ENCODE measurements at places on chromosomes 2 and 18. TPM values are rescaled to one million over a fixed set of nuclear protein-coding genes. Genes with fewer than 3 reads are reported as not detected.

- DNase-seq, result no peak
These were observed 13.1 kb downstream of the PIEZO2 start for GRCh38 chr18:11136241-11136640.

GRCh38 chr2:16153754-16154035 is 213.3 kb downstream of the MYCN start:
- no peak for DNase-seq

DNA sequence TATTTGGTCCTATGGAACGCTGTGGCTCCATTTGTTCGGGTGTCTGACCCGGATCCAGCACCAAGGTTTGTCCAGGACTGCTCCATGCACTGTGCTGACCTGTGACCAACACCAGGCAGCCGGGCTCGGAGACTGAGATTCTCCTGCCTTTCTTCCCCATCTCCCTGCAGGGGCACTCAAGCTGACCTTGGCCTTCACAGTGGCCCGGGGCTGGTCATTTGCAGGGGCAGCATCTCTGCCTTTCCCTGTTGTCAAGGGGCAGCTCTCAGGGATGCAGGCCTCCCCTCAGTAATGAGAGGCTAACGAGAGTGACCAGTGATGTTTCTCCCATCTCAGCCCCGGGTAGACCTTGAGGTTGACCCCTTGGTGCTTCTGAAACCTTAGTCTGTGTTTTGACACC is 27.5 kb downstream of the MOCOS start:
- no peak for DNase-seq

- no peak for DNase-seq
These were observed 123.2 kb downstream of the KCTD1 start for GRCh38 chr18:26425148-26425531.

DNA sequence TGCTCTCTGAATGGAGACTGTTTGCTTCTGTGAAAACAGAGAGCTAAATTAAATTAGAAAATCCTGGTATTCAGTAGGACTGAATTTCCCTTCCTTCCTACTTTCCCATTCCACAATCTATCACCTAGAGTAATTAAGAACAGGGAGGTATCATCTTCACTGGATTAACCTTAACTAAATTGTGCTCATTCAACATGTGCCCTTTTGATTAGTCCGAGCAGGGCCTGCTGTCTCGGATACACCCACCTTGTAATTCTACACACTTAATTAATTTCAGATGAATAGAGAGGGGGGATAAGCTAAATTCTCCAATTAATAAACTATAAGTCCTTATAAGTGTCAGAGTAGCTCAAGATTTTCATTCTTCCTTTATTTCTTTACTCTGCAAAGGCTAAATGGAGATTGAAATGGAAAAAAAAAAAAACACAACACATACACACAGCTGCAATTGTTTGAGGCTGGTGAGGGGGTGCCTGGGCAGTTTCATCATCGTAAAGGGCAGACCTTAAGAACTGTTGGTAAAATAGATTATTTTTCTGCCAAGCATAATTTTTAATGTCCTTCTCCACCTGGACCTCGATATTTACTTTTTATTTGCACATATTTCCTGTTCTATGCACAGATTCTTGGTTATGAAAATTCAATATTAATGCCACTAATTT is 157.1 kb upstream of the SIX2 start:
- no peak for DNase-seq

DNA sequence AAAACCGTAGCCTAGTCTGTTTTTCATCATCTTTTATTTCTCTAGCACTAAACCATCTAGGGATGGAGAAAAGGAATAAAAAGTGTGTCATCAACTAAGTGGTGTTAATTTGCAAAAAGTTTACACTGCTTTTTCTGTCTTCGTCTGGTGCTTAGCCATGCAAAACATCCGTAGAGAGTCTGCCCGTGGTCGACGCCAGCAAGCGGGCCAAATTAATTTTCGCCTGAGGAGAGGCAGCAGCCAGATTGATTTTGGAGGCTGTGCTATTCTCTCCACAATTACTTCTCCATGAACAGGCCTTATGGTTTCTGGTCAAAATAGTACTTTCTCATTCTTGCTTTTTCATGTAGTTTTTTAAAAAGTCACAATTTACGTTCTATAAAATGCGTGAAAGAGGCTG is 46.3 kb downstream of the TNFRSF11A start:
- no peak for DNase-seq

DNA sequence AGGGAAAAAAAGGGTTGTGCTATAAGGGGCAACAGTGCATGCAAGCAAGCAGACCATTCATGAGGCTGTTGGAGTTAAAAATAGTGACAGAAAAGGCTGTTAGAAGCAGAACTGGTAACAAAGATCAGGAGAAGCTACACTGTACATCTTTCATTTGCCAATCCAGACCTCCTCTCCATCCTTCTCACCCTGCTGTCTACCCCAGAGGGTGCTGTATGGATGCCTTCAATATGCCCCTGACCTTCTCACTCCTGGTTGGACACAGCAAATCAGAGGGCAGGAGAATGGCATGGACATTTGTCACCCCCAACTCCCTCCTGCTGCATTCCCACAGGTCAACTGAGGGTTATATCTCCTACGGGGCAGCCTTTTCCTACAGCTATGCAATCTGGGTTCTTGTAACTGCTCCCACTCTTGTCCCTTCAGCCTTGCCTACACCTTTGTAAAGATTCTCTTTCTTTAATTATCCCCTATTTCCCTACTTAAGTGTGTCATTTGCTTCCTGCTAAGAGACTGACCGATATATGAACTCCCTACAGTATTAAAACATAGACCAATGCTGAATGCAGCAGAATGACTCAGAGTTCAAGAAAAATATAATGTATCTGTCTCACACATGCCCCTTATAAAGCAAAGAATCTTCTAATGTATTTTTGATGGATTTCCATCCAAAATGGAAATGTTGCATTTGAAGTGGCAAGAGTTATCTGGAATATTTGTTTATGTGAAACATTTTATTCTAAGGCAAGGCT is 169.2 kb upstream of the NCKAP5 start:
- no peak for DNase-seq

GRCh38 chr2:10217489-10218435 is 84.9 kb upstream of the HPCAL1 start:
- DNase-seq, result no peak

DNA sequence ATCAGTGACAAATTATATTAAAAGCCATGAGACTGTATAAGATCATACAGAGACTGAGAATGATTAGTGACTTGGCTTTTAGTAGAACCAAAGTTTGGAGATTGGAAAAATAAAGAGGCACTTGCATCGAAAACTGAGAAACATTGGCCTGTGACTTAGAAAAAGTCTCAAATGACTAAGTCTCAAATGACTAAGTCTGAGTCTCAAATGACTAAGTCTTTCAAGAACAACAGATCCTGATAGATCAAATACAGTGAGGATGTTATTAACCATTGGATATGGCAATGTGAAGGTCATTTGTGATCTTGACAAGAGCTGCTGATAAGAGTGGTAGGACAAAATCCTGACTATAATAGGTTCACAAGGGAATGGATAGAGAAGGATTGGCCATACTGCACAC is 135.5 kb upstream of the FANCL start:
- no peak for DNase-seq

DNA sequence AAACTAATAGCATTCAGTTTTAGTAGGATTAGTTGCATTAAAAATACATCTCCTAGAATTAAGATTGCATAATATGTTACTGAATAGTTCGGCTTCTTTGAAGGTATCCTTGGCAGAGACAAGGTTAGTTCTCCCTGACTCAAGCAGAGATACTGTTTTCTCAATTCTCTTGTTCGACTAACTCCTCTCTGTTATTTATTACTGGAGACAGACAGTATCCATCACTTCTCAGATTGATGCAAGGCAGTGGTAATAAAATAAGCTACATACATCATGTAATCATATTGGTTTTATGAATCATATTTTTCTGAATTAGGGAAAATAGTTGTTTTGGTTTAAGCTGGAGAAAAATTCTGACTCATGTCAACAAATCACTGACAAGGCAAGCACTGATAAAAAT is 134.8 kb downstream of the SLC8A1 start:
- no peak for DNase-seq

DNA sequence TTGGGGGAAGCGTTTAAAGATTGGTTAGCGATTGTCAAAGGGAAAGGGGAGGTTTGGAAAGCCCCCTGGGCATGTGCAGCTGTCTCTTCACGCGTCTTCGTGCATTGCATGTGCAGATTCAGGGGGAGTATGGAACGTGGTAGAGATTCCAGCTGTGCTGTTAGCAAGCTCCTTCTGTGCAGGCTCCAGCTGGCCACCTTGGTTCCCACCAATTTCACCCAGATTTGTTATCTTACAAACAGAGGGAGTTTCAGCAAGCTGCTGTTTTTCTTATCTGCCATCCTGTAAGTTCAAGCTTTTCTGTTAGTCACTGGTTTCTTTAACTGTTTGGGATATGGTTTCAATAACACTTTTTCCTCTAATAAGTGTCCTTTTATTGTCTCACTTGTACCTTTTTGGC is 30.4 kb downstream of the FARP2 start:
- DNase-seq, result no peak

- no peak for DNase-seq
These were observed 14.8 kb upstream of the CNDP1 start for GRCh38 chr18:74519320-74520095.

Gene MCFD2
- total RNA-seq, result 141 TPM

Gene CDH2
- total RNA-seq, result 0.26 TPM

Gene UGT1A10
- total RNA-seq, result not detected

All from uterus (tissue), 4 donors.